ENCODE measurements at places on chromosomes 3 and 15.
A peak's percentile ranks its signal among the peaks of the same experiment; 100 is the strongest.

GRCh38 chr15:101538177-101538576 is 48.7 kb upstream of the PCSK6 start:
- DNase-seq = no peak

GRCh38 chr3:150399060-150399459 is 9.0 kb upstream of the TSC22D2 start:
- no peak for DNase-seq

DNA sequence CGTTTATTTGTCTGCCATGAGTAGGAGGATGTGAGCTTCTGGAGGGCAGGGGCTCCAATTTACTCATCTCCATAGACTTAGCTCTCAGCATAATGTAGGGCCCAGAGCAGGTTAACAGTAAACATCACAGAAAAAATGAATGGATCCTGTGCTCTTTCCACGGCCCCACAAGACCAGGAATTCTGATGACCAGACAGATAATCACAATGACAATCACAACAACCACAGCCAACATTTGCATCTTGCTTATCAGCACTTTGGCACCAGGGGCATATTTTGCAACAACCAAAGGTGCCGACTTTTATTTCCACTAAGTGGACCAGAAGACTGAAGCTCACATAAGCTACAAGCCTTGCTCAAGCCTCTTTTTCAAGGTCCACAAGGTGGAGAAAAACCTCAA is 68.9 kb upstream of the ANKRD34C start:
- no peak for DNase-seq

DNA sequence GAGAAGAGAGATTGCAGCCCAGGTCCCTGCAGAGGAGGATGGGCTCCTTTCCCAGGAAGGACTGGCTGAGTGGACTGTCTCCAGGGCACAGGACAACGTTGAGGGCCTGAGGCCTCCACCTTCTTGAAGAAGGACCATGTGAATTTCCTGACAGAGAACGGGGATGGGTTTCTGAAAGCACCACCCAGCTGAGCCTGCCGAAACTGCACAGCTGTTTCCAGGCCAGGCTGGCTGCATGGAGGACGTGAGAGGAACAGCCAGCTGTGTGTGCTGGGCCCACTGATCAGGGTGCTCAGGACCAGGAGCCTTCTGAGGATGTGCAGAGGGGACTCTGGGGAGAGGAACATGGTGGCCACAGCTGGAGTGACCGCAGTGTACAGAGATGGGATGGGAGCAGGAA is 39.2 kb downstream of the HMCES start:
- DNase-seq = no peak

DNA sequence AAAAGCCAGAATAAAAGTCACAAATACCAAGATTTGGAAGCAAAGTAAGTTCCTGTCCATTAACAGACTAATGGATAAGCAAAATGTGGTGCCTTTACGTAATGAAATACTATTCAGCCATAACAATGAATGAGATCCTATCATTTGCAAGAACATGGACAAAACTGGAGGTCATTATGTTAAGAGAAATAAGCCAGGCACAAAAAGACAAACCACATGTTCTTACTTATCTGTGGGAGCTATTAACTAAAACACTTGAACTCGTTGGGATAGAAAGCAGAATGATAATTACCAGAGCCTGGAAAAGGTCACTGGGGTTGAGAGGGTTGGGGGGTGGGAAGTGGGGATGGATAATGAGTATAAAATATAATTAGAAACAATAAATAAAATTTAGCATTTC is 1015.9 kb downstream of the OTOL1 start:
- no peak for DNase-seq

DNA sequence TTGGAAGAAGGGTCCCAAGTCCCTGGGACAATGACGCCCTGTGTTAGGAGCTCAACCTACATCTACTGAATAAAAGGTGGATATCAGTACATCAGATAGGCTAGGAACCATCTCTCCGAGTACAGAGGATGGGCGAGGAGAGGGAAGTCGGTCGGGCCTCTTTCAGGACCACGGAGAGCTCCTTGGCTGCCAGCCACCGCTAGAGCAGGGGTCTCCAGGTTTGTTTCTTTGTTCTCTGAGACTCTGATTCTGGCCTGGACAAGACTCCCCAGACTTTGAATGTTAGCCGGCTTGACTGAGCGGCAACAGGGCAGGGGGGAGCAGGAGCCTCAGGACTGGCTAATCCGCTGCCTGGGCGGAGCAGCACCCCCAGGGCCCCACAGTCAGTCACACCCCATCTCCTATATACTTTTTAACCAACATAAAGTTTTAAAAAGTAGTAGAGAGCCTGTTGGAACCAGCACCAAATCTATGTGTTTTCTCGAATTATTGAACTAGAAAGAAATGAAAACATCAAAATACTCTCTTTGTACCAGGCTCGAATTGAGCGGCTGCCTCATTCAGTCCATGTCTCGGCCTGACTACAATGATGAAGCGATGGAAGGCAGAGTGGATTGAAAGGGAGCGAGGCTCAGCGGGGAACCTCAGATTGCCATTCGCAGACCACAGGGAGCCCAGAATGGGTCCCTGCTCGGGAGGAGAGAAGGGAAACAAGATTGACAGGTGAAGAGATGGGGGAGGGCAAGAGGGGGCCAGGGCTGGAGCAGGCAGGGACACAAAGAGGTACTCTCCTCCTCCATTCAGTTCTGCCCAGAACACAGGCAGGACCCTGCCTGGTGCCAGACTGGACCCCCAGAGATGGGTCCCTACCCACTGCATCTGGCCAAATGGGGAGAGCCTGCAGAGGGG is 131.6 kb downstream of the TPRA1 start:
- DNase-seq = peak; percentile 10

GRCh38 chr15:99303907-99304306 is 52.6 kb downstream of the LRRC28 start:
- no peak for DNase-seq

DNA sequence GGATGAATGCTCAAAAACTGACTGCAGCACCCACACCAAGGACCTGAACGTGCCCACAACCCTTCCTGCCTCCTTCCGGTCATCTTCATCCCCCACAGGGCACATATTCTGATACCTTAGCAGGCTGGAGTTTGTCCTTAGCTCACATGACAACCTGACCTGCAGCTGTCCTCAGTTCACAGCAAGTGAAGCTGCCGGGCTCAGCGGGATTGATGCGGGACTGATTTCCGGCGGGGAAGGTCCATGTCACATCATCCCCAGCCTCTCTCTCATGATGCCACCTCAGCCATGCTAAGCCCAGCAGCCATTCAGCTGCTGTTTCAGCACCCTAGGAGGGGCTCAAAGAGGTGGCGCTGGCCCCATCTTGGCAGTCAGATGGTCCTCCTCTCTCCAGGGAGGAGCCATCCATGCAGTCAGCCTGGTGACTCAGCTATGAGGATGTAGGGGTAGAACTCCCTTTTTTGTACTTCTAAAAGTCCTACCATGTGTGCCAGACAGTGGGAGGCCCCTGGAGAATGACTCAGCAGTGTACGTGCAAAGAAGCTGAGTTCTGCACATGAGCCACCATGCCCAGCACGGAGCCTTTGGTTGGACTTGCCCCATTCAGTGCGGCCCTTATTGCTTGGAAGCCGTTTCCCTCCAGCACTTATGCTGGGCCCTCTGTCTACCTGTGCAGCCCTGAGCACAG is 9.5 kb downstream of the CA12 start:
- no peak for DNase-seq

DNA sequence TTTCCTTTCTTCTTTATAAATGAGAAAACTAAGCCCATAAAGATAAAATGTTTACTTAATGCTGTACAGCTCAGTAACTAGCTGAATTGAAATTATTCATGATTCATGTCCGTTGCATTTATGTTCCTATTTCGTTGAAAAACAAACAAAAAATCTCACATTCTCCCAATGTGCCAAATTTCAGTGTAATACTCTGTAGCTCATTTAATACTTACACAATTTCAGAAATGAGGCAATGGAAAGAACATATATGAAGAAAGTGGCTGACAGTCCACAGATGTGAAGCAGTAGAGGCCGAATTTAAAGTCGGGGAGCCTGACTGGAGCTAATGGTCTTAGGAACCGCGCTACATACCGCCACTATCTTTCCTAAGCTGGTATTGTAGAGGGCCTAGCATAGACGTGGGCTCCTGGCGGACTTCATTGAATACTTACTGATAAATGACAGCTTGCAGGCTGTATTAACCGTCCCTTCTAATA is 651 bp downstream of the PLSCR2 start:
- DNase-seq = no peak

DNA sequence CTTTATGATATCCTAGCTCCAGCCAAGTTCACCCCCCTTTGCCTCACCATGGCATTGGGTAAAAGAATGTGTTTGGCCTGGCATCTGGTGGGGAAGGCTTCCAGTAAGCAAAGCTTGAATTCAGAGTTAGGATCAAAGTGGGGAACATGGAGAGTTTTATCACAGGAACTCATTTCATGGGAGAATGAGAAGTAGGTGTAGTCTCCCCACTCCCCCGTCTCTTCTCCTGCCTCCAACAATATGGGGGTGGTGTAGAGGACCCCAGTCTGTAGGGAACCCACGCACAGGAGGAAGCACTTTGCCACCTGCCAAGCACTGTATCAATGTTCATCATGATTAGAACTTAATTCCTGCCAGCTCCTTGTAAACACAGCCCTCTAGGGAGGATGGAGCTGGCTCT is 200.5 kb downstream of the UACA start:
- no peak for DNase-seq

DNA sequence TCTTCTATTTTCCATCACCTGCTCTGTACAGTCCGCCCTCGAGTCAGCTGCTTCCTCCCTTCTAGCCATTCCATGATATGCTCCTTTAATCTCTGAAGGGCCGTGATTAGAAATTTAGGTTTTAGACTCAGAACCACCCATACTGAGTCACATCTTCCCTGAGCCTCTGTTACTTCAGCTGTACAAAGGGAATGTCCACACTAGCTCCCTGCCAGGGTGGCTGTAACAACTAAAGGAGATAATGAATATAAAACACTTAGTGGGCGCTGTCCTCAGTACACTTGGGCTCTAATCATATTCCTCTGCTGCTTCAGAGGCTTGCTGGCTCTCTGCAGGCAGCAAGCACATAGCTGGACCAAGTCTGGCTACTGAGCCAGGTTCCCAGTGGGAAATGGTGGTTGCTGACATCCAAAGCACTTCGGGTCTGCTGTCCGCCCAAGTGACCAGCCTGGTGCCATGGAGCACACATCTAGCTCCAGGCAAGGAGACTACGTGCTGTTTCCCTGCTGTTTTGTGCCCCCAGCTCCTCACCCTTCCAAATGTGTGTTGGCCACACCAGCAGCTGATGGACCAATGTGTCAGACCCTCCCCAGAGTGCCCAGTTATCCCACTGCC is 901 bp upstream of the CHST14 start:
- no peak for DNase-seq

GRCh38 chr15:91549581-91549980 is 303.9 kb upstream of the SLCO3A1 start:
- no peak for DNase-seq

- no peak for DNase-seq
Measured at GRCh38 chr3:55964491-55964985, 477.4 kb upstream of the WNT5A start.

GRCh38 chr3:49570028-49570654 is 15.9 kb downstream of the BSN start:
- no peak for DNase-seq

DNA sequence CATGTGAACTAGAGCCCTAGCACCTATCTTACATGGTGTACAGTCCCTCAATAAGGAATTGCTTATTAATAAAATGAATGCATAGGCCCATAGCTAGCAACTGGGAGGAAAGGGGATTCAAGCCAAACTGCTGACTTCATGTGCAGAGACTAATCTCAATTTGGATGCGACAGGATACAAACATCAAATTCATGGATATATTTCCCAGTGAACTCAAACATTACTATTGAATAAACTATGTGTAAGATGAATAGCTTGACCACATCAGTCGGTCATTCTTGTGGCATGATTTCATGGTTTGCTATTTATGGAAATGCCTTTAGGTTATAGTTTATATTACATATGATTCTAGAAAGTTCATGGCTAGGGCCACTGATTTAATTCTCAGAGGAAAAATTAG is 268.6 kb upstream of the SLITRK3 start:
- DNase-seq = no peak

DNA sequence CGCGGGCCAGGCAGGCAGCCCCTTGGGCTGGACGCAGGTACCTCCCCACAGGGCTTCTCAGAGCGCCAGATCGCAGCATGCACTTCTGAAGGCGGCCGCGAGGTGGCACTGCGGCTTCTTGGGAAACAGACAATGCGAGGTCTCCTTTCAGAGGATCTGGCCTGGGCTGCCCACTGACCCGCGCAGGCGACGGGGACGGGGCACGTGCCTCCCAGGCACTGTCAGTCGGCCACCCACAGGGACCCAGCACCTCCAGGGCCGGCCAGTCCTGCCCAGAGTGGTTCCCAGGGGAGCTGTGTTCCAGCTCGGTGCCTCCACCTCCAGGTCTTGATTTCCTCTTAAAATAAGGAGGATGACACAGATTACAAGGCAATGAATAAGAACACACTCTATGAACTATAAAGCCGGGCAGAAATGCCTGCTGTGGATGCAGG is 24.4 kb upstream of the TXNRD3 start:
- peak; percentile 74 for DNase-seq

DNA sequence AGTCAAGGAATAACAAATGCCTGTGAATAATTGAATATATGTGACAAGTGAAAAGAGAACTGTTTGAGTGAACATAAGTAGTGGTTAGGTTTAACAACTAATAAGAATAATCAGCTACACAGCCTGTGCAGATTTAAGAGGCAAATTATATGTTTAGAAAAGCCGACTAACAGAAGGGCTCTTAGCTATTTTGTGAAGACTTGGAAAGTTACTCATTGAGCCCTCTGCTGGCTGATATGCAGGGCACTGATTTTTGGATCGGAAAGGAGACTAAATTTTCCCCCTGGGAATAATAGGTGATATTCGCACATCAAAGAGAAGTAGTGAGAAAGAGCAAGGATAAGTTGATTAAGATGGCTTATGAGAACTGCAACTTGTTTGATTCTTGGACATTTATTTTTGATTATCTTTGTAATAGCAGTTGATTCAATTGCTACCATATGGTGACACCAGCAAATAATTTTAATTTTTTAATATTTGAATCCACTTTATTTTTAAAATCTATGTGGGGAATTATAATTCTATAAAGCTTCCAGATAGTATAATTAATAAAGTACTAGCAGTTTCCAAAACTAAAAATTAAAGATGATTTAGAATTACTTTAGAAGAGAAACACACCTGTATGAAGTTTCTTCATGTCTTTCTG is 156.2 kb downstream of the NLGN1 start:
- no peak for DNase-seq

- no peak for DNase-seq
Measured at GRCh38 chr15:80496096-80496495, 91.9 kb downstream of the ARNT2 start.

GRCh38 chr15:65888981-65889380 is 19.7 kb downstream of the RAB11A start:
- DNase-seq = no peak

- DNase-seq = no peak
Measured at GRCh38 chr3:128198313-128198712, 45.0 kb downstream of the EEFSEC start.

GRCh38 chr3:73479325-73479724 is 145.4 kb downstream of the PDZRN3 start:
- DNase-seq = no peak

- DNase-seq = no peak
Measured at GRCh38 chr3:179852142-179852905, 184.4 kb downstream of the PEX5L start.

GRCh38 chr3:137765310-137766033 is 1.4 kb downstream of the SOX14 start:
- DNase-seq = no peak

- no peak for DNase-seq
Measured at GRCh38 chr3:168341956-168342936, 246.5 kb upstream of the GOLIM4 start.

- DNase-seq = no peak
Measured at GRCh38 chr3:143586576-143586975, 261.7 kb downstream of the SLC9A9 start.

GRCh38 chr3:128271536-128272332 is 118.5 kb downstream of the EEFSEC start:
- DNase-seq = no peak

All from KG1 (cell line).